ENCODE measurements at places on chromosomes 6 and 20.

- DNase-seq, result no peak
Measured at GRCh38 chr6:107542192-107542668, 52.3 kb downstream of the SOBP start.

DNA sequence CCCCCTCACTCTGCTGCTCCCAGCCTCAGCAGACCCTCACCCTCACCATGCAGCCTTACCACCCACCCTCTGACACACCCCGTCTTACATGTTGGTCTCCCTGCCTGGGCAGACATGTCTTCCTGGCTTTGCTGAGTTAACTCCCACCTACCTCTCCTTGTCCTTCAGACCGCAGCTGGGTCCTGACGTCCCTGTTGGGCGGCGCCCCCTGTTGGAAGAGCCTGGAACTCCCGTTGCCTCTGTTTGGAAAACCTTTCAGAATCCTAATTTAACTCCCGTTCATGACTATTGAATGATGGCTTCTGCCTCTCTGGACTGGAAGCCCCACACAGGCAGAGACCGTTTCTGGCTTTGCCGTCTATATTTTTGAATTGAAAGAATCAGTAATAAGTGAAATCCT is 245.1 kb downstream of the MYLK4 start:
- no peak for DNase-seq

GRCh38 chr6:161710698-161711097 is 436.8 kb upstream of the AGPAT4 start:
- no peak for DNase-seq

- peak; percentile 82 for DNase-seq
Measured at GRCh38 chr6:42136508-42137193, 5.8 kb downstream of the C6orf132 start.

DNA sequence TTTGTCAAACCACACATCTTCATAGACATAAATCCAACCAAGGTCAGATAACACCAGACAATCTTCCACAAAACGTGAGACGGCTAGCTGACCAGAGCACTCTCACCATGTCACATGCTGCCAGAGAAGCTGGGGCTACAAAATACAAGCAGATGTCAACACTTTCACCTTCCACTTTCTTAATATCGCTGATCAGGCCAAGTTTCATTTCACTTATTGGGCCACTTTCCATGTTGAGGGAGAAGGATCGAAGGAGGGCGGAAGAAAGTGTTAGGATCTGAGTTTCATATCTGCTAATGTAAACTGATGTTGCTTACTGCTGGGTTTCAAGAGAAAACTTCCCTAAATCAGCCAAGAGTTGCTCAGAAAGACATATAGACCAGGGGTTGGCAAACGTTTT is 177.0 kb upstream of the PRDM1 start:
- DNase-seq, result no peak

- no peak for DNase-seq
Measured at GRCh38 chr20:11540558-11540957, 377.1 kb upstream of the BTBD3 start.

DNA sequence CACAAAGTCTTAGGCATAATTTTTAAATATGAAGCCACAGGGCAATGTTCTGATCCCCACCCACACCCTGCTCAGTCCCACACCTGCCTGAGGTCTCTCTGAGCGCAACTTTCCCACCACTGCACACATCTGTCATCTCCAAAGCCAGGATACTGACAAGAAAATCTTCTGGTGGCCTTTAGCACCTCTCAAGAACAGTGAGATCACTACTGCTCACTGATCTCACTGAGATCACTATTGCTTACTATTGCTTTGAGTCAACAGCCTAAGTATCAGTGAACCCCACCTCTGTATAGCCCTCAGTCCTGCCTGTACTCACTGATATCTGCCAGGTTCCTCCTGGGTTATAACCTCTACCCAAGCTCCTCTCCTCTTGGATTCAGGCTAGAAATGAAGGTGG is 6.4 kb downstream of the TNFRSF21 start:
- DNase-seq, result no peak

GRCh38 chr6:70379473-70380013 is 33.8 kb upstream of the FAM135A start:
- DNase-seq, result no peak

DNA sequence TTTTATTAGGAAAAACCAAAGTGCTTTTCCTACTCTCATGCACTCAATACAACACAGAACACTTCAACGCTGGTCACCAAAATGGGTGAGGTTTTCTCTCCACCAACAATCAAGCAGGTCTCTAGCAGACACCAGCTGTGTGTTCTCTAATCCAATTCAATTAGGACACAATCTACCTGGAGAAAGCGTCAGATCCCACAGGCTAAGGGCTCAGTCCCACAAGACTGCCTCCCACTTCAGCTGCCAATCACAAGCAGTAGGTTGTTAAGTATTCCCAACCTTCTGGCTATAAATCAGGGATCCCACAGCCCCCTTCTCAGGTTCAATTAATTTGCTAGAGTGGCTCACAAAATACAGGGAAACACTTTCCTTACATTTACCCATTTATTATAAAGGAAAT is 47.7 kb downstream of the STMND1 start:
- no peak for DNase-seq

- no peak for DNase-seq
Measured at GRCh38 chr6:137084865-137085617, 40.3 kb upstream of the IL20RA start.

DNA sequence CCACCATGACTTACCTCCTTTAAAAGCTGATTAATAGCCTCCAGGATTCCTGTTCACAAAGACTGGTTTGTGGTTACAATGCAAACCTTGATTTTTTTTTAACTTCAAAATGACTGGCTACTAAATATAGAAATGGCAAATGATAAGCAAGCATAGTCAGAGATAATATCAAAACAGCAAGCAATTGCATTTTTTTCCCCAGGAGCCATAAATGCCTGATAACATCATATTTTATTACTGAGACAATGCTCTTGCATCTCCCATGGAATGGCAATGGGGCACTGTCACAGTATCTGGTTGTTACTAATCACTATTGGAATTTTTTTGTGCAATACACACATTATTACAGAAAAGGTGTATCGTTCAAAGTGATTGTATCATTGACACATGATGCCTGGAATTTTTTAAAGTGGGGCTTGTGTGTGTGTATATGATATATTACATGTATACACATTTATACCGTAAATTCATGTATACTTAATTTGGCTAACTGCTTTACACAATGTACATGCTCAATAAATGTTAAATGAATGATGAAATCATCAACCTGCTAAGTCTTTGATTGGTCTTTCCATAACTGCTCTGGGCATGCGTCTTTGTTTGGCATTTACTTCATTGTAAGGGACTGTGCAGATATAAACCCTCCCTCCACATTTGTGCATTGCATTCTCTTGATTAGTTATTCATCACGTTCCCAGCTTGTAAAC is 980 bp upstream of the SALL4 start:
- DNase-seq, result no peak

GRCh38 chr6:39880594-39880993 is 53.7 kb downstream of the MOCS1 start:
- DNase-seq, result no peak

DNA sequence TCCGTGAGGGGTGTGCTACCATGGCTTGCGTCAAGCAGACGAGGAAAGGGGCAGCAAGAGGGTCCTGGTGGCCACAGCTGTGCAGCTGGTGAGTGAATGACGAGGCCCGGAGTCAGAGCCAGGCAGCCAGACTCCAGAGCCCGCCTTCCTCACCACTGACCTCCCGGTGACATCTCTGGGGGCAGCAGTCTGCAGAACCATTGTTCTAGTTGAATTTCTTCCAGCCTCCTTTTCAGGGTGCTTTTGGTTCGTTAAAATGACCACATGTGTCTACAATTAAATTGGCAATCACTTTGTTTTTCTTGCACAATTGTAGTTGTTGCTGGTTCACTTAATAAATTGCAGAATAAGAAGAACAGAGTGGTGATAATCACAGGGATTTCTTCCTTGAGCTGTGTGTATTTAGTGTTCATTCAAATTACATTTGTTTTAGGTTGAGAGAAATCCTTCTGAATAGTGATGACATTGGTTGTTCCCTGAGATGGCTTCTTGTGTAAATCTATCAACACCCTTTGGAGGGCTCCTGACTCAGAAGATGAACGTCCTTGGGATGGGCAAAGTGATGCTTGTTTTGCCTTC is 96.4 kb downstream of the TULP4 start:
- peak; percentile 86 for DNase-seq

GRCh38 chr20:52996130-52996529 is 24.0 kb downstream of the TSHZ2 start:
- no peak for DNase-seq

- DNase-seq, result no peak
Measured at GRCh38 chr6:30570263-30570662, 979 bp upstream of the ABCF1 start.

GRCh38 chr20:7798176-7798575 is 142.1 kb downstream of the HAO1 start:
- DNase-seq, result no peak

DNA sequence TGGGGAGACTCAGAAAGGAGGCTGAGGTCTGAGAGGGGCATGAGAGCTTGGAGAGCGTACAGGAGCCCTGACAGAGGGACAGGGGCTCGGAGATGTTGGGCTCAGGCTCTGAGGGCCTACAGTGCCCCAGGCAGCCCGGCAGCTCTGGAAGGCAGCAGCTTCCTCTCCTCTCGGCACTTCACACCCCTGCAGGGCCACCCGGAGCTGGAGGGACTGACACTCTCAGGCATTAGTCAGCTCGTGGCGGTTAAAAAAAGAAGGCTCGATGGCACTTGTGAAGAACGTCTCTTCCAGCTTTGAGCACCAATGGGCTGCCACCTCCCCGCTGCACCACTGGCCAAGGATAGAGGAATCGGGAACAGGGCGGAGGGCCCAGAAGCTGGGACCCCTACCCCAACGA is 62.6 kb upstream of the SIRPA start:
- DNase-seq, result no peak

DNA sequence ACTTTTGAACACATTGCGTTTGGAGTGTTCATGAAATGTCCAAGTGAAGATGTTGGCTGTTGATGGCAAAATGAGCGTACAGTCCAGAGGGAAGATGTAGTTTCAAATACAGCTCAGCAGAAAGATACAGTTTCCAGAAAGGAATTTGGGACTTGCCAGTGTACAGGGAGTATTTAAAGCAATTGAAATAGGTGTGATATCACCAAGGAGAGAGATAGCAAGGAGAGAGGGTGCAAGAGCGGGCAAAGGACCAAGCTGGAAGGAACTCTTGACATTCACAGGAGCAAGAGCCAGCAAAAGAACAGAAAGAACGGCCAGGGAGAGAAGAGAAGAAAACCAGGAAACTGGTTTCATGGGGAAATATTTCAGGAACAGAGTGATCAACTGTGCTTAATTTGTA is 47.8 kb downstream of the CARMIL1 start:
- DNase-seq, result no peak

- DNase-seq, result no peak
Measured at GRCh38 chr6:112450663-112451062, 103.5 kb downstream of the RFPL4B start.

DNA sequence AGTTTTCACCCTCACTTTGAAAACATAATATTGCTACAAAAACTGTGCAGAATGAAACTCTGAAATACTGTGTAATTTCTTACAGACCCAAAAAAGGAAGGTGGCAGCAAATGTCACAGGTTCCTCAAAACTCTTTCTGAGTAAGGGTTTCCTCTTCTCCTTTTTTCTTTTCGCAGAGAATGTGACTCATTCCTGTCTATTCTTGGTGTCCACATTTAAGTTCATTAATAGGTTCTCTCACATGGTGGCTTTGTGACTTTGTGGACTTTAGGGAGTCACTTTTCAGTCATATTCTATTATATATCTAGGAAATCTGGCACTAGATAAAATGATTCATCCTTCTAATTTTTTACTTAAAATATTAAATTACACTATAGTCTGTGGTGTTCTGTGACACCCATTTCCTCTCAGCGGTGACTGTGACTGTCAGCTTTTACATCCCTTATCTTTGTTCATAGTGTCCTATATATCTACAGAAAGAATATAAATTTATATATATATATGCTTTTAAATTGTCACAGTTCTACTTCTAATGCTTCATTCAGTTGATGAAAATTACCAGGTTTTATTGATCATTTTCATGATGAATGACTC is 126.8 kb upstream of the HCRTR2 start:
- DNase-seq, result no peak

- DNase-seq, result peak; percentile 74
Measured at GRCh38 chr6:37624606-37625574, 72.8 kb downstream of the MDGA1 start.

DNA sequence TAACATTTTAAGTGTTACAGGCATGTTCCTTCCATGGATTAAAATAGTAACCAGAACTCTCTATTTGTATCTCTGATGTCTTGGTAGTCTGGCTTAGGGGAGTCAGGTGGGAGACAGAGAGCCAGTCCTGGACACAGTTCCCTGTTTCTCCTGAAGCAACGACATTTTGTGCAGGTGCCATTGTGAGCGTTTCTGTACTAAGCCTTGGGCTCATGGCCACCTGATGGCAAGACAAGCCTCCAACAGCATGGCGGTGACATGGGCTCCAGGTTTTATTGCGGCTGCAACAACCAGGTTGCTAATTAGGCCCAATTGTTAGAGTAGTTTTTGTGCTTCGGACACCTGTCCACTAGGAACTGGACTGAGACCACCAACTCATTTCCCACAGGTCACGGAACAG is 105.3 kb downstream of the PRDM13 start:
- DNase-seq, result no peak

- DNase-seq, result peak; percentile 89
Measured at GRCh38 chr20:31543966-31544598, 29.8 kb downstream of the HM13 start.

DNA sequence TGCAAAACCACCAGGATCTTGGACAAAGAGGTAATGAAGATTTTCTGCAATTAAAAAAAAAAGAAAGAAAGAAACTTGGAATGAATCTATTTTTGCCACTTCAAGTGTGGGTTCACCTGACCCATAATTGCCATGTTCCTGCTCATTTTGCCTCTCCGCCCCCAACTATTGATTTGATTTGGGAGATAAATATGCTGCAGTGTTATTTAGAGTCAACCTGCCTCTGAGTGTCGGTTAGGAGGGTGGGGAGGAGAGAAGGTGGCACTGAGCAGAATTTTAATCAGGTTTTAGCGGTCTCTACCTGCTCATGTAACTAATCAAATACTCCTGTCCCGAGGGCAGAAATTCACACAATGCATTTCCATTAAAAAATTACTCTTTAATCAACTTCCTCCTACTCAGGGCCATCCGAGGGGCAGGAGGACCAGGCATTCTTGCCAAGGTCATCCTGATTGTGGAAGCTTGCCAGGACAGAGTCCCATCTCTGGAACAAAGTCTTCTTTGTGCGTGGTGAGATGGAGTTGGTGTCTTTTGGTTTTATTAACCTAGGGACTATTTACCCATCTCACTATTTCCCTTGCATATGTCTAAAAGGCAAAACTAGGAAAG is 300.1 kb downstream of the CDH26 start:
- DNase-seq, result no peak

DNA sequence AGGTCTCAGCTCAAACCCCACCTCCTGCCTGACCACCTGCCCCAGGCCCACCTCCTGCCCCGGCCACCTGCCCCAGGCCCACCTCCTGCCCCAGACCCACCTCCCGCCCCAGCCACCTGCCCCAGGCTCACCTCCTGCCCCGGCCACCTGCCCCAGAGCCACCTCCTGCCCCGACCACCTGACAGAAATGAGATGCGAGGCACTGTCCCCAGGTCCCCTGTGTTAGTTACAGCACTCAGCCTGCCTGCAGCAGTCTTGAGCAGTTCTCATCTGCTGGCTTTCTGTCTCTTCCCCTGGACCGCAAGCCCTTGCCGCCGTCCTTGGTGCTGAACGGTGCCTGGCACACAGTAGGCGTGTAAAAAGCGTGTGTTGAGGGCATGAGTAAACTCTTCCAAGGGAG is 79.5 kb downstream of the CDH4 start:
- peak; percentile 14 for DNase-seq

GRCh38 chr6:47854971-47855370 is 73.1 kb downstream of the OPN5 start:
- DNase-seq, result no peak

- DNase-seq, result no peak
Measured at GRCh38 chr20:62511300-62511914, 35.6 kb upstream of the GATA5 start.
